ENCODE measurements at places on chromosomes 11 and 22. TPM values are rescaled to one million over a fixed set of nuclear protein-coding genes. Genes with fewer than 3 reads are reported as not detected.

- DNase-seq, result no peak
- H3K4me1 ChIP-seq, result no peaks in the 10 kb centered on the region
- no peak overlapping the region for H3K27ac ChIP-seq
- H3K4me3 ChIP-seq, result no peak overlapping the region
Measured at GRCh38 chr22:43236411-43237166, 49.7 kb upstream of the TTLL12 start.

The OR10S1 gene
- not detected for total RNA-seq

- H3K36me3 ChIP-seq, result peaks cover 35% of the 10 kb centered on the region
- H3K4me1 ChIP-seq, result peaks cover 25% of the 10 kb centered on the region
- DNase-seq, result no peak
- H3K27ac ChIP-seq, result no peak overlapping the region
- H3K27me3 ChIP-seq, result no peaks in the 10 kb centered on the region
- no peak overlapping the region for H3K4me3 ChIP-seq
Measured at GRCh38 chr11:2940921-2941821, 12.0 kb upstream of the PHLDA2 start.

The ELMOD1 gene
- not detected for total RNA-seq

DNA sequence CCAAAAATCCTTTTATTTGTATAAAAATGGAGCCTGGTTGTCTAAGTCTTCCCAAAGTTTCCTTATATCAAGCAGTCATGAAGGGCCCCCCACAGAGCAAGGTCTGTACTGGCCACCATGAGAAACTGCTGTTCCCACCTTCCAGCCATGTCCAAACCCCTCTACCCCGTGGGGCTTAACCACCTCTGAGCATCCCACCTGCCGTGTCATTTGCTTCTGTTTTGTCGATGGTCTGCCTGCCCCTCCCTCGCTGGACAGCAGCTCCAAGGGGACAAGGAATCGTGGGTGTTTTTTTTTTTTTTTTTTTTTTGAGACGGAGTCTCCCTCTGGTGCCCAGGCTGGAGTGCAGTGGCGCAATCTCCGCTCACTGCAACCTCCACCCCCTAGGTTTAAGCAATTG lies 11.1 kb upstream of the ANO1 start:
- no peak for DNase-seq
- no peaks in the 10 kb centered on the region for H3K36me3 ChIP-seq
- H3K4me3 ChIP-seq, result no peak overlapping the region
- no peaks in the 10 kb centered on the region for H3K4me1 ChIP-seq
- H3K27me3 ChIP-seq, result peaks cover 40% of the 10 kb centered on the region
- H3K27ac ChIP-seq, result no peak overlapping the region

DNA sequence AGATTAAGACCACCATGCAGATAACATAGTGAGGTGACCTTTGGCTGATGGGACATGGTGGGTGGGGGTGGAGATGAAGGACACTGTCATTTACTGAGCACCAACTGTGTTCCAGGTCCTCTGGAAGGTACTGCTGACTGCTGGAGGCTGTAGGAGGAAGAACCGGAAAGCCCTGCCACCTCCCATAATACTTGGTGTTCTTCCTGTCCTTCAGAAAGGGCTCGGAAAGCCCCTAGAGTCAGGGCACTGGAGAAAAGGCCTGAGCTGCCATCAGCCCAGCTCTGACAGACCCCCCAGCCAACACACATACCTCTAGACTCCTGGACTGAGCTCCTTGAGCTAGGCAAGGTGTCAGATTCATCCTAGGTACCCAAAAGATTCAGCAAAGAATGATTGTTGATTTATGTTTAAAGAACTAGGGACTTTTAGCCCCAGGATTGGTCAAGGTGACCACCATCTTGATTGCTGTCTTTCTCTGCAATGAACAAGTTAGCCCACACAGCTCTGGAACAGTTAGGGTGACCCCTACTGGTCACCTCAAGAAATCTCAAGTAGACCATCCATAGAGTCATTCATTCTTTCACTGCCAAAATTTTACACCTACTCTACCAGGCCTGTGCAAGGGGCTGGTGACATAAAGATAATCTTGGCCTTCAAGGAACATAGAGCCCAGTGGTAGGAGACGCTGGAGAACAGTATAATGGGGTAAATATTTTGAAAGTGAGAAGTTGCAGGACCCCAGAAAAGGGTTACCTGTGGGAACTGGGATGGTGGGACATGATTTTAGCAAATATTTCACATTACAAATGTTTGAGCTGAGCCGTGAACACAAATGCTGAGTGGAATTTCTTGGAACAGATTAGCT lies 39.4 kb downstream of the IRAG1 start:
- no peaks in the 10 kb centered on the region for H3K27me3 ChIP-seq
- H3K4me3 ChIP-seq, result no peak overlapping the region
- no peak overlapping the region for H3K27ac ChIP-seq
- H3K36me3 ChIP-seq, result no peaks in the 10 kb centered on the region

The LYVE1 gene
- total RNA-seq, result not detected

DNA sequence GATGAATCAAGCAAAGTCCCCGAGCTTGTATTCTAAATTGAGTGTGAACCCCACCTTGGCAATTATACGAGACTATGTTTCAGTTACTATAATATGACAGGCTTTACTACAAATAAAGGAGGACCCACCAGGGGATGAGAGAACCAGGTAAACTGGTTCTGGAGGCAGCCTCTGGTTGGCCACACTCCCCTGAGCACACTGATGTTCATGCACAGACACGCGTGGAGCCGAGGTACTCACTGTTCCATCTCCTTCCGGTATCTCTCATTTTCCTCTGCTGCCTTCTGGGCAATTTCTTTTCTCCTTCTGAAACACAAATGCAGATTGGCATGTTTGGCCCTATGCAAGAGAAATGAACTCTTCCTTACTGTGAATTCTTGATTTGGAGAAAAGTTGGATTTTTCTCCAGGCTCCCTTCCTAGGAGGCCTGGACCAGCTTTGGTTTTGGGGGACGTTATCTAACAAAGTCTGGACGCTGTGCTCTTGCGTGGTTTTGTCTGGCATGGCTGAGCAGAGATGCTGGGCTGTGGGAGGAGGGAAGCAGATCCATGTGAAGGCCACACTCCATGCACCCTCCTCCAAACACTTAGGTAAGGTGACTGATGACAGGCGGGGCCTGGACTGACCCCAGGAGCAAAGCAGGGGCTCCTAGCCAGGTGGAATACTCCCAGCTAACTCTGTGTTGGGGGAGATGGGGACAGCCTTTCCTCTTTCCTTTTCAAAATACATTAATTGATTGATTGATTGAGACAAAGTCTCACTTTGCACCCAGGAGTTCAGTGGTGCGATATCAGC lies 22.9 kb downstream of the USH1C start:
- DNase-seq, result no peak
- no peaks in the 10 kb centered on the region for H3K36me3 ChIP-seq
- H3K27me3 ChIP-seq, result peaks cover 2% of the 10 kb centered on the region
- H3K4me3 ChIP-seq, result no peak overlapping the region
- no peak overlapping the region for H3K27ac ChIP-seq

- H3K36me3 ChIP-seq, result no peaks in the 10 kb centered on the region
- H3K4me3 ChIP-seq, result no peak overlapping the region
- H3K27ac ChIP-seq, result no peak overlapping the region
- H3K4me1 ChIP-seq, result no peaks in the 10 kb centered on the region
- DNase-seq, result no peak
Measured at GRCh38 chr11:4560467-4560866, 15.5 kb downstream of the OR52M1 start.

The CRYBB2 gene
- total RNA-seq, result 0.30 TPM

DNA sequence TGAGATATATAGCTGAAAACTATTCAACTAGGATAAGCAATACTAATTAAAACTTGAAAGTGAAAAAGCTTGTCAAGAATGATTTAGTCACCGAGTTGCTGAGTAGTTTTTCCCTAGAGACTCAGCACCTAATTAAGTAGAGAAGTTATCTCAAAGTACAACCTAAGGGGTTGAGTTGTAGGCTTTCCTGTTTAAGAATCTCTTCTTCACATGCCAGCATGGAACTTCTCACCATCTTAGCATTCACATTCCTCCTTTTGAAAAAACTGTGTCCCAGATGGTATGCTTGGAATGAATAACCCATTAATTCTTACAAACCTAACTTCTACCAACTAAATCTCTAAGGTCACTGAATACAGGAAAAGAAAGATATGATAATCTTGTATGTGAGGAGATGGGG lies 303.3 kb upstream of the ZC3H12C start:
- no peak for DNase-seq
- H3K4me1 ChIP-seq, result no peaks in the 10 kb centered on the region
- H3K27me3 ChIP-seq, result peaks cover 3% of the 10 kb centered on the region
- no peak overlapping the region for H3K27ac ChIP-seq
- no peak overlapping the region for H3K4me3 ChIP-seq

The NXPE2 gene
- total RNA-seq, result not detected

The FDXACB1 gene
- total RNA-seq, result 5.9 TPM

The DUSP8 gene
- 2.8 TPM for total RNA-seq

- H3K4me3 ChIP-seq, result no peak overlapping the region
- DNase-seq, result no peak
- H3K4me1 ChIP-seq, result no peaks in the 10 kb centered on the region
Measured at GRCh38 chr11:60498399-60498798, 5.8 kb downstream of the MS4A12 start.

GRCh38 chr11:65870706-65871681 lies 1.6 kb downstream of the EFEMP2 start:
- no peaks in the 10 kb centered on the region for H3K27me3 ChIP-seq
- H3K36me3 ChIP-seq, result peaks cover 14% of the 10 kb centered on the region
- no peak for DNase-seq
- peak overlapping the region; percentile 31 for H3K27ac ChIP-seq
- no peak overlapping the region for H3K4me3 ChIP-seq

GRCh38 chr11:1943576-1943975 lies 3.6 kb upstream of the MRPL23 start:
- no peaks in the 10 kb centered on the region for H3K27me3 ChIP-seq
- H3K4me3 ChIP-seq, result no peak overlapping the region
- H3K4me1 ChIP-seq, result peaks cover 9% of the 10 kb centered on the region
- no peak overlapping the region for H3K27ac ChIP-seq
- peak; percentile 6 for DNase-seq

DNA sequence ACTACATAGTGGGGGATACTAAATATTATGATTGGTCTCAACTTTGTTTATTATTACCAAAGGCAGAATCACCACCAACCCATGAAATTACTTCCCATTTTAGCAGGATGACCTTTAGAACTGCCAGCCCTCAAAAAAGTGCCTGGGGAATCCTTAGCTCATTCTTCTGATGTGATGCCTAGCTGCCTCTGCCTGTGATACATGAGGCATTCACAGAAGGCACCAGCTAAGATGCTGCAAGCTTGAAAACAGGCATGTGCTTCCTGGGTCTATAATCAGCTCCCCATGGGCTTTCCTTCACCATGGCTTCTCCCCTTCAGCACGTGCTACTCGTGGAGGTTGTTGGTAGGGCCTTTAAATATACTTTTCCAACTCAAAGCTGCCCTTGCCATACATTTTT lies 50.4 kb upstream of the ARHGAP20 start:
- DNase-seq, result no peak
- H3K36me3 ChIP-seq, result no peaks in the 10 kb centered on the region
- no peak overlapping the region for H3K27ac ChIP-seq
- H3K4me3 ChIP-seq, result no peak overlapping the region
- H3K27me3 ChIP-seq, result peaks cover 18% of the 10 kb centered on the region

GRCh38 chr22:46660604-46661201 lies 40.5 kb downstream of the GRAMD4 start:
- H3K4me3 ChIP-seq, result no peak overlapping the region
- H3K36me3 ChIP-seq, result no peaks in the 10 kb centered on the region
- peak overlapping the region; percentile 91 for H3K27ac ChIP-seq
- peak; percentile 43 for DNase-seq

DNA sequence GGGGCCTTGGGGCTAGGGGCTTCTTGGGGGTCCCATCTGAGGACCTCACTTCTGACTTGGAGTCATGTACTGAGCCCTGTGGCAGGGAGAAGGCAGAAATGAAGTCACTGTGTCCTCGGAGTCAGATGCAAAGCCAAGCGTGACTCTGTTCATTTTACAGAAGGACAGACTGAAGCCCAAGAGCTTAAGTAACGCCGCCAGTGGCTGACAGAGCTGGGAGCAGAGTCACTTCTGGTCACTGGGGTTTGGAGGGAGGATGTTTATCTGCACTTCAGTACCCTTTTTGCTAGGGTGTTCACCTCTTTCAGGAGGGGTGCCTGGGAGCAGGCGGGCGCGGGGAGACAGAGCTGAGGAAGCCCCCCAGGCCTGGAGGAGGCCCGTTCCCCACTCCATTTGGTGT lies 10.7 kb downstream of the CD6 start:
- H3K36me3 ChIP-seq, result peaks cover 84% of the 10 kb centered on the region
- peak overlapping the region; percentile 87 for H3K4me3 ChIP-seq
- H3K4me1 ChIP-seq, result peaks cover 96% of the 10 kb centered on the region
- peak; percentile 70 for DNase-seq

DNA sequence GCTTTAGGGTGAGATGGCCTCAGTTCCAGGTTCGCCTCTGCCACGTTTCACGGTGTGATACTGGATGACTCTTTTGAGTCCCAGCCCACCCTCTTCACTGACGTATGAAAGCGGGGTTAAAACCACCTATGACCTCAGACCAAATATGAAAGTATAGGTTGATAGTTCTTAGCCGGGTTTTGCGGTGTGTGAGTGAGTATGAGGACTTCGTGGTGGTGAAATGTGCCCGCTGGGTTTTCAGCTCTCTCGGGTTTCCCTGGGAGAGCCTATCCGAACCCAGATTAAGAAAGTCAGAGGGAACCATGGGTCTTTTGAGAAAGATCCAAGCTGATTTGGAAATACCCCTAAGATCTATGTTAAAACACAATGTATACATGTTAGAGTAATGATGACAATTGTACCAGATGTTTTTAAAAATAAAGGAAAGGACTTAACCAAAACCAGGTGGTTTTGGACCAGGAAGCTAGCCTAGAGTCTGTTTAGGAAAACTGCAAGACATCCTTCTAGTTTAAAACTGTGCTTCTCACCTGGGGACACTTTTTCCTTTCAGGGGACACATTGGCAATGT lies 25.8 kb upstream of the ST3GAL4 start:
- no peak overlapping the region for H3K27ac ChIP-seq
- H3K27me3 ChIP-seq, result no peaks in the 10 kb centered on the region
- peak; percentile 23 for DNase-seq
- H3K4me3 ChIP-seq, result no peak overlapping the region

DNA sequence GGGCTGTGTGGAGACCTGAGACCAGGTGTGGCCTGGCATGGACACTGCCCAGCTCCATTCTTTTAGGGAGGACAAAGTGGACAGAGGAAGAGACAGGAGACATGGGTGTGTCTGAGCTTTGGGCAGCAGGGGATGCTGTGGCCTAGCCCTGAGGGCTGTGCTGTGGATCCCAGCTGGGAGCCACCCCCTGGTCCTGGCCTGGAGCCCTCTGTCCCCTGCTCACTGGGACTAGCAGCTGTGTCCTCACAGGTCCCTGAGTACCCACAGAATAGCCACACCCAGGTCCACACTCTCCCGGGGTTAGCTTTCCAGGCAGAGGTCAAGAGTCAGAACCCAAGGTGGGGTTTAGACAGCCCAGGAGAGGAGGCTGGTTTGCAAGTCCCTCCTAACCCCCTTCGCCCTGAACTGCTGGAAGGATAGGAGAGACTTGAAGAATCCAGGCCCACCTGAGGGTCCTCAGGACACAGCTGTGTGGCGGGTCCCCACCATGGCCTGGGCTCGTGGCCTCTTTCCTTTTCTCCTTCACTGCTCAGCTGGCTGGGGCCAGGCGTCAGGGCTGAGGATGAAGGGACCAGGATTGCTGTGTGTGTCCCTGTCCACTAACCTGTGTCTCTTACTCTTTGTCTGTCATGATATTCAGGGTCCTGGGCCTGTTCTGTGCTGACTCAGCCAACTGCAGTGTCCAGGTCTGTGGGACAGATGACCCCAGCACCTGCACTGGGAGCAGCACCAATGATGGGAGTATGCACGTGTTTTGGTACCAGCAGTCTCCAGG lies 78.5 kb upstream of the VPREB1 start:
- H3K27me3 ChIP-seq, result no peaks in the 10 kb centered on the region
- H3K27ac ChIP-seq, result no peak overlapping the region
- DNase-seq, result no peak
- no peak overlapping the region for H3K4me3 ChIP-seq
- H3K4me1 ChIP-seq, result peaks cover 10% of the 10 kb centered on the region
- H3K36me3 ChIP-seq, result no peaks in the 10 kb centered on the region

The TREH gene
- total RNA-seq, result not detected

Measured in activated CD4-positive, alpha-beta T cell treated with anti-CD3 and anti-CD28 coated beads for 36 hours (primary cell).